ENCODE measurements at places on chromosomes 3 and 15. TPM values are rescaled to one million over a fixed set of nuclear protein-coding genes. Genes with fewer than 3 reads are reported as not detected.

The NEDD4 gene
- total RNA-seq = 43.2 TPM

The HMCES gene
- total RNA-seq = 16.4 TPM

The ROPN1B gene
- not detected for total RNA-seq

The DRD3 gene
- total RNA-seq = not detected

The GOLGA8J gene
- total RNA-seq = not detected

The TRIM71 gene
- not detected for total RNA-seq

The DUOX2 gene
- total RNA-seq = not detected

The STRIT1 gene
- not detected for total RNA-seq

The IGF2BP2 gene
- total RNA-seq = 36.8 TPM

The ZPLD1 gene
- total RNA-seq = not detected

The TMEM45A gene
- total RNA-seq = 50.8 TPM

The ELL3 gene
- 3.3 TPM for total RNA-seq

The PLCD1 gene
- total RNA-seq = 70.3 TPM

The RPP25 gene
- total RNA-seq = 6.3 TPM

The ESYT3 gene
- total RNA-seq = not detected

The DUOXA2 gene
- not detected for total RNA-seq

The GNAT1 gene
- not detected for total RNA-seq

The TNFAIP8L3 gene
- 47.5 TPM for total RNA-seq

The WDR49 gene
- total RNA-seq = 1.0 TPM

The ATP13A5 gene
- total RNA-seq = not detected

The TNFSF10 gene
- 9.7 TPM for total RNA-seq

The EPHB3 gene
- 18.0 TPM for total RNA-seq

The FEZF2 gene
- total RNA-seq = not detected

The PPP1R14D gene
- total RNA-seq = not detected

The GABRB3 gene
- 1.8 TPM for total RNA-seq

The FMN1 gene
- total RNA-seq = 23.3 TPM

The CCR3 gene
- total RNA-seq = 0.33 TPM

The IL17RD gene
- total RNA-seq = 8.9 TPM

The USP8 gene
- total RNA-seq = 44.0 TPM

The IL20RB gene
- total RNA-seq = 2.6 TPM

The RPLP1 gene
- total RNA-seq = 68.7 TPM

The GPR62 gene
- total RNA-seq = under 0.01 TPM

The CYP1A2 gene
- total RNA-seq = not detected

The KNG1 gene
- total RNA-seq = not detected

Data from smooth muscle cell of trachea (primary cell).